Right forelimb (tissue), 1 donor: ENCODE measurements at places on chromosomes 4 and X.
A peak's percentile ranks its signal among the peaks of the same experiment; 100 is the strongest.

GRCh38 chrX:138008281-138008680, 442.4 kb downstream of the ZIC3 start:
- no peak for DNase-seq

- peak; percentile 86 for DNase-seq
Measured at GRCh38 chr4:158209825-158210807, at the start of gene TMEM144. Gene TMEM144 (plus strand): TSS chr4:158210486. CDS start chr4:158212668, 2,182 bp downstream.

DNA sequence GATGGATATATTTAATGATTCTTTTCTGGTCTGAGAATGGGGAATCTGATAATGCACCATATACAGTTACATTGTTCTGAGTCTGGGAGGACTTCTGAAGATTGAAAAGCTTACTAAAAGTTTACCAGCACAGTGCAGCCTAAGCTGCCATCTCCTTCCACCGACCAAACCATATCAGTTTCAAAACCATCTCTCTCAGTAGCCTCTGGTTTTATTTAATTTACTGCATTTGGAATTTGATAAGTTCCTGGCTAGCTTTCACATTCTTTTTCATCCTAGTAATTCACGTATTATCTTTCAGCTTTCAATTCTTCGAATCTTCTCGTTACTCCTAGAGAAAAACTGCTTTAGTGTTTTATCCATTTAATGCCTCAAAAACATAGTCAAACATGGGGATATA, 181.4 kb upstream of the HCCS start:
- DNase-seq = no peak

DNA sequence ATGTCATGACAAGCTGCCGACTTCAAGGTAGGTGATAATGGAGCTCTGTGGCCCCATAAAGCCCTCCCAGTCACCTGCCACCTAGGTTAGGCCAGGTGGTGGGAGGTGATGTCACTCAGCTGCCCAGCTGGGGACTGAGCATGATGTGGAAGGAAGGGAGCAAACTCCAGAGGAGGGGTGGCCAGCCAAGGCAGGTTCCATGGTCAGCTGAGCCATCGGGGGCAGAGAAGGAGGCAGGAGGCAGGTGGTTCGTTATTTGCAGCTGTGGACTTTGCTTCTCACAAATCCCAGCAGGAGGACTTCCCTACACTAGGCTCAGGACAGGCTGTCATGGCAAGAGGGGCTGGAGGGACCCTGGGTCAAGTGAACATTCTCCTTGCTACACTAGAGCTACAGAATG, 2.1 kb downstream of the CCDC120 start:
- DNase-seq = no peak

DNA sequence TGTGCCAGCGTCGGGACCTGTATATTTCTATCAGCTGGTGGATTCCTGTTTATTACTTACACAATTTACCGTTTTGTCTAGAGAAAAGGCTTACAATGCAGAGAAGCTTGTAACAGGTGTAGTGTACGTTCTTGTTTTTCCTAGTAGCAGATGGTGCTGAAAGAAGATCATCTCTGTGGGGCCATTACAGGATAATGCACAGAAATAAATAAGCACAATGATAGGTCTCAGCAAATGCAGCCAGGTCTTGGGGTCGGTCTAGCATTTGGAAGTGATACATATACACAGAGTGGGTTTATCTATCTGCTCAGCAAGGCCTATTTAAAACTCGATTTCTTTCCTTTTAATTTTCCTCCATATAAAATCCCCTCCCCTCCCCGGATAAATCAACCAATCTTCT, 180.9 kb upstream of the LCORL start:
- no peak for DNase-seq

DNA sequence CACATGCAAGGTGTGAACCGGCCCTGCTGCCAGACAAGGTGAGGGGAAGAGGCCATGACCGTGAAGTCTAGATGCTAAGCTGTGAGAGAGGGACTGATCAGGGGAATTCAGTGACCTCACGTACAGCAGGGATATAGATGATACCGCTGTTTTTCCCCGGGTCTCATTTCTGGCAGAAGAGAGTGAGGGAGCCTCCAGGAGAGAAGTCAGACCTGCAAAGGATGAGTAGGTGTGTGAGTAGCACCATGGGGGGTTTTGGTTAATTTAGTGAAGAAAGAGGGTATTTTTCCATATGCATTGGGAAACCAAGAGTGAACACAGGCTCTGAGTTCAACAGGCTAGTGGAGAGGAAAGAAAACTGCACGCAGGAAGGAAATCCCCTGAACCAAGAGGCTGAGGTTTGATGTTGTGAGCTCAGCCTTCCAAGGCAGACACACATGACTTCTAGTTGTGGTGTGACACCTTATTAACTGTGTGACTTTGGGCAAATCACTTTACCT, 127.6 kb upstream of the GATB start:
- no peak for DNase-seq

- DNase-seq = no peak
Measured at GRCh38 chrX:9310616-9311015, 154.2 kb upstream of the TBL1X start.

- DNase-seq = no peak
Measured at GRCh38 chrX:118420462-118420861, 74.6 kb downstream of the WDR44 start.
